ENCODE measurements at places on chromosomes 6 and 20.

- DNase-seq: no peak
Observed at GRCh38 chr6:134689641-134690040, 260.3 kb downstream of the ALDH8A1 start.

- no peak for DNase-seq
Observed at GRCh38 chr6:44504301-44504791, 116.8 kb downstream of the CDC5L start.

DNA sequence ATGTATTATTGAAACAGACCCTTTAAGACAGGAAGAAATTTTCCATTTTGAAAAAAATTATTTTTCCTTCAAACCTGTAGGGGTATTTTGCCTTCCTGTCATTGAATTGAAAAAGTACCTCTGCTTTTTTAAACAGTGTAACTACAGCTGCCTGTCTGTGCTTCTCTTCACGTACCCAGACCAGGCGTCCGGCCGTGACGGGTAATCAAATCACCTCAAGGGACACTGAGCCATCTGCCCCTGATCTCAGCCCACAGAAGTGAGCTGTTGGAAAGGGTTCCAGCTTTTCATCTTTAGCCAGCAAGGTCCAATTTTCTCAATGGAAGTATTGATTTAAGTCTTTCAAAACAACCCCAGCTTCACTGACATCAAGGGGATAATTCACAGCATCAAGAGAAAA is 58.0 kb downstream of the SLC35D3 start:
- DNase-seq: no peak

GRCh38 chr6:113094779-113095178 is 747.6 kb downstream of the RFPL4B start:
- DNase-seq: no peak

GRCh38 chr6:79810185-79810705 is 137.1 kb downstream of the ELOVL4 start:
- DNase-seq: no peak

DNA sequence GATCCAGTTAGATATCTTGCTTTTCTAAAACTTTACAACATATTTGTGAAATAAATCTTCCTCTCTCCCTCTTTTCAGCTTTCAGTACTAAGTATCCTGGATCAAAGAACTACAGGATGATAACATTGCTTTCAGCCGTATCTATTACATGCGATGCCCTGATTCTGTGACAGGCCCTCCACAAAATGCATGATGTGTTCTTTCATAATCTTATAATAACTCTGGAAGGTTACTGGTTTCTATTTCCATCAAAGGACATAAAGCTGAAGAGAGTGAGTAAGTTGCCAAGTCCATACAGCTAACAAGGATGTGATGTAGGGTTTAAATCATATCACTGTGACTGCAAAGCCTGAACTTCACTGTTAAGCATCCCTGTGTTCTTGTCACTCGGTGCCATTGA is 62.9 kb upstream of the ADGRG6 start:
- DNase-seq: no peak

DNA sequence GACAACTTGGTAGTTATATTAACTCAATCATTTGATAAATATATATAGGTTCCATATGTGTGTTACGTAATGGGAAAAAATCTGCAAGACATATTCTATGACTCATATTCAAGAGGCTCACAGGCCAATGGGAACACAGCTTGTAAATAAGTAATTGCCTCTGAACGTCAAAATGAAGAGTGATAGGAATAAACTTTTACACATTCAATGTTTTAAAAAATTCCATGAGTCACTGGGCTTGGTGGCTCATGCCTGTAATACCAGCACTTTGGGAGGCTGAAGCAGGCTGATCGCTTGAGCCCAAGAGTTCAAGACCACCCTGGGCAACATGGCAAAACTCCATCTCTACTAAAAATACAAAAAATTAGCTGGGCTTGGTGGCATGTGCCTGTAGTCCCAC is 209.4 kb upstream of the MCHR2 start:
- no peak for DNase-seq

DNA sequence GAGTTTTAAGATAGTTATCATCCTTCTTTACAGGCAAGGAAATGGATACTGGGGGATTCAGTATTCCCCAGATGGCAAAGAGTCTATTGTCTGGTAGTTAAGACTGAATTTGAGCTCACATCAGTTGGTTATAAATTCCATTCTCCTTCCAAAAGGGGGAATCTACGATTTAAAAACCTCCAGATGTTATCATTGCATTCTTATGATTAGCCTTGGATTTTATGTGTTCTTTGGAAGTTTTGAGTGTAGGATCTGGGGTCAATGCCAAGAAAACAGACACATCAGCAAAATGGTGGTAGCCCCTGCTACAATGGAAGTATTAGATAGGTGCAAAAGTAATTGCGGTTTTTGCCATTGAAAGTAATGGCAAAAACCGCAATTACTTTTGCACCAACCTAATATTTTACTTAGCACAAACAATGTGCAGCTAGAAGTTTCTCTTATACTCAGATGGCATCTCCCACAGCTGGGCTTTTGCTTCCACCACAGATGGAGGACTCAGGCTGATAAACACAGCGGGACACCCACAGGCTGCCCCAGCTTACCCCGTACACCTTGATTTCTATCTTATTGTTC is 168.2 kb upstream of the RIN2 start:
- no peak for DNase-seq

- no peak for DNase-seq
Observed at GRCh38 chr20:45867819-45868176, 10.4 kb downstream of the ZSWIM3 start.

GRCh38 chr6:151974061-151974617 is 166.7 kb downstream of the ESR1 start:
- DNase-seq: no peak

DNA sequence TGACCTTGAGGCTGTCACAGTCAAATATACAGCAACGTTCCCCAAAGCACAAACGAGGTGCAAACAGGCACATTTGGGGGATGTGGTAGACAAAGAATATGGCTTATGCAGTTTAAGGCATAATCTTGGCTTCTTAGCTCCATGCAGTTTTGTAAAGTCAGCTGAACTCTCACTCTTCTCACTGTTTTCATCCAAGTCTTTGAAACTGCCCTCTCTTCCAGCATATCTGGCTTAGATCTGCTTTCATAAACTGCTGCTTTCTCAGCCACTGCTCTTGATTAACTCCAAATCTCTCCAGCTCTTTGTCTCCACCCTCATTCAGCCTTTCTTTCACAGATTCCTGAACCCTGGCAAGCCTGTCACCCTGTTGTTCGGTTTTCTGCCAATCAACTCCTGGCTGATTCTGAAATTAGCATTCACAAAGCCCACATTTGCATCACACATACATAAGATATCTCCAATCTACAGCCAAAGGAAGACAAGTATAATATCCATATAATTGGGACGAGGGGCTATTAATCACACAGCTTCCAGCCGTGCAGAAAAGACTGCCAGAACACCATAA is 301.1 kb upstream of the RNF217 start:
- DNase-seq: no peak

GRCh38 chr6:96862560-96862959 is 25.3 kb upstream of the GPR63 start:
- DNase-seq: no peak

DNA sequence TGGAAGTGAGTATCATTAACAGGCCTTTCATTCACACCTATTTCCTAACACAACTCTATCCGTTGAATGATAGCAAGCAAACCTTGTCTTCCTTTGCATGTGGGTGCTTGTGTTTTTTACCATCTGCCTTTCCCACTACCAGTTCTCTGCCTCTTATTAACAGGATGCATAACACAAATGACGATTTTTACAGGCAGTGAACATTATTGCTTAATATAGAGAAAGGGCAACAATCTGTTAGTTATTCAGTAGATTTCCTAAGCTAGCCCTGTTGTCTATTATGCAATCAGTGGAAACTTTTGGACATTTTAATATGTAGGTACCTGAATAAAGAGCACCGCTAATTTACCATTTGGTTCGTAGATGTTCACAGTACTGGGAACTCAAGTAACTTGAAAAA is 348.8 kb upstream of the PLCB4 start:
- DNase-seq: no peak

GRCh38 chr6:156617376-156617775 is 159.8 kb upstream of the ARID1B start:
- no peak for DNase-seq

GRCh38 chr20:57481281-57481711 is 43.6 kb downstream of the CTCFL start:
- DNase-seq: no peak

DNA sequence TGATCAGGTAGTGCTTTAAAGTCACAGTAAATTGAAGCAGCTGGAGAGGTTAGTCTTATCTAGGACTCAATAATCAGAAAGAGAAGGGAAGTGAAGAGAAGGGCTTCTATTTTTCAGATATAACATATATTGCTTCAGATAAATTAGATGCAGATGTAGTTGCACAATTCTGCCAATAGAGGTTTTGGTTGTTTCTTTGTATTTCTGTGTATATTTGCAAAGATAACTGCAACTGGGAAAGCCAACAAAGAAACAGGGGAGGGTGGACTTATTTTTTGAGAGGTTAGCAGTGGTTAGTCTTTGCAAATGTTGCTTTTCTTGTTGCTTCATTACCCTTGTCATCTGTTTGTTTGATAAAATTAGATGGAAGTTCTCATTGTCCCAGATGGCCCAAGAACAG is 106.6 kb downstream of the ADGRG6 start:
- no peak for DNase-seq

DNA sequence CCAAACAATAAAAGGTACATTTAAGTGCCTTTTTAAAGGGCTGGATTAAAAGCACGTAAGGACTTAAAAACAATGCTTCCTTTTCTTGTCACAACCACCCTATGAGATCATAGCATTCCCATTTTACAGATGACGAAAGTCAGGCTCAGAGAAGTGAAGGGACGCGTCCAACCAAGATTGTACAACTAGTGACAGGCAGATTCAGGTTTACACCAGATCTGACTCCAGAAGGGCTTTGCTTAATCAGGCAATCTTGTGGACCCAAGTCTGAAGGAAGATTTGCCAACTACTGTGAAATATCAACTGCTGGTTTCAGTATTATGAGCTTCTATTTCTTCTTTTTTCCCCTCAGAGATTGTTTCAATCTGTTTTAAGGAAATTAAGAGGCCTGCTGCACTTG is 877 bp downstream of the ENPP4 start:
- DNase-seq: no peak

GRCh38 chr6:105449756-105450390 is 47.0 kb upstream of the PREP start:
- DNase-seq: no peak

GRCh38 chr6:169212897-169213813 is 40.5 kb downstream of the THBS2 start:
- peak; percentile 78 for DNase-seq

GRCh38 chr20:25197183-25197869 is 1.8 kb downstream of the ENTPD6 start:
- no peak for DNase-seq

Measured in stimulated activated CD4-positive, alpha-beta T cell treated with anti-CD3 and anti-CD28 coated beads, TNF-alpha, amount 100 ng/mL, for 48 hours (primary cell).